ENCODE measurements at places on chromosomes 2 and 18. TPM values are rescaled to one million over a fixed set of nuclear protein-coding genes. Genes with fewer than 3 reads are reported as not detected.

DNA sequence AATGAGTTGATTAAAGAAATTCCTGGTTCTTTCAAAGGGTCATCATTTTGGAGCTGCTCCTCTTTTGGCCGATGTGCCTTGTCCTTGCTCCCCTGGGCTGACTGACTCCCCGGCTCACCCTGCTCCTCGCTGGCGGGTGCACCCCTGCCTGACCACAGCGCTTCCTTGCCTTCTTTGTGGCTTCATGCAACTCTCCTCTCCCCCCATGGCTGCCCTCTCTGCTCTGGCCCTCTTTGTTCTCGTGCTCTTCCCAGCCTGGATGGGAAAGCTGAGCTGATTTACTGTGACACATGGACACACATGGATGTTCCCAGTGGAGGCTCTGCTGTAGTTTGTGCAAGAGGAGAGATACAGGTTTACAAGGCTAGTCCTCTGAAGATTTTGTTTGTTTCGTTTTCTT, 234.6 kb downstream of the HAUS1 start:
- no peak for DNase-seq

GRCh38 chr2:174563530-174564282, 33.9 kb downstream of the WIPF1 start:
- no peak for DNase-seq

GRCh38 chr2:121736140-121736461, 574 bp downstream of the NIFK start:
- DNase-seq, result no peak

GRCh38 chr18:34709104-34709503, 994 bp upstream of the DTNA start:
- no peak for DNase-seq

- no peak for DNase-seq
Observed at GRCh38 chr2:98693477-98693876, 37.5 kb downstream of the MGAT4A start.

DNA sequence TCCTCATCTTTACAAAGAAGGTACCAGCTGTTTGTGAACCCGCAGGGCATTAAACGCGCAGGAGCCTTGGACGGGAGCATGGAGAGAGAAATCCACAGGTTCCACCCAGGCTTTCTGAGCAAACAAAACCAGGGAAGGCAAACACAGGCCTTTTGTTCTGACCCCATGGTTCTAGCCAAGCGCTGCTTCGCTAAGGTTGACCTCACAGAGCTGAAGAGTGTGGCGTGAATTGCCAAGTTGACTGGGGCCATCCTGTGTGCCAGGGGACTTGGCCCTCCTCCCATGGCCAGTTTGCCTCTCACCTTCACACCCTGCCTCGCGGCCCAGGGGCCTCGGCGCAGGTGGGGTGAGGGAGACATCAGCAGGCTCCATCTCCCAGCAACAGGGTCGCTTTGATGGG, 74.1 kb downstream of the VAPA start:
- no peak for DNase-seq

GRCh38 chr18:62663731-62664336, 51.5 kb upstream of the PHLPP1 start:
- no peak for DNase-seq

- no peak for DNase-seq
Observed at GRCh38 chr2:120876526-120877280, 141.0 kb downstream of the GLI2 start.

The LGALSL gene
- 1.2 TPM for total RNA-seq

The HOXD3 gene
- not detected for total RNA-seq

The SSB gene
- 96.6 TPM for total RNA-seq

The SCYGR7 gene
- not detected for total RNA-seq

The CXCR1 gene
- total RNA-seq, result not detected

The RIT2 gene
- not detected for total RNA-seq
